Amniotic stem cell (primary cell): ENCODE measurements at places on chromosomes 16 and 17.

GRCh38 chr16:1825864-1826690 is 548 bp downstream of the HAGH start:
- peak; percentile 43 for DNase-seq

GRCh38 chr16:88413631-88414030 is 30.9 kb downstream of the ZNF469 start:
- DNase-seq: no peak

DNA sequence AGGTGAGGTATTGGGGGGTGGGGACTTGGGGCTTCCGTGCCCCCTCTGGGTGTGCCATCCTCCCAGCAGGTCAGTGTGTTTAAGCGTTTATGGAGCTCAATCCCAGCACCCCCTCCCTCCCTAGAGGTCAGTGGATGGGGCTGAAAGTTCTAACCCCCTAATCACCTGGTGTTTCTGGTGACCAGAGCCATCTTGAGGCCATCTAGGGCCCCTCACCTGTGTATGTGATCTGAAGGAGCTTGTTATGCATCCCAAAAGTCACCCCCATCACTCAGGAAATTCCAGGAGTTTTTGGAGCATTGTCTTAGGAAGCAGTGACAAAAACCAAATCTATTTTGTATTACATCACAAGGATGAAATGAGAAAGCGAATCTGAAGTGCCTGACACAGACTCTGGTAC is 67.8 kb upstream of the NOL11 start:
- DNase-seq: no peak

DNA sequence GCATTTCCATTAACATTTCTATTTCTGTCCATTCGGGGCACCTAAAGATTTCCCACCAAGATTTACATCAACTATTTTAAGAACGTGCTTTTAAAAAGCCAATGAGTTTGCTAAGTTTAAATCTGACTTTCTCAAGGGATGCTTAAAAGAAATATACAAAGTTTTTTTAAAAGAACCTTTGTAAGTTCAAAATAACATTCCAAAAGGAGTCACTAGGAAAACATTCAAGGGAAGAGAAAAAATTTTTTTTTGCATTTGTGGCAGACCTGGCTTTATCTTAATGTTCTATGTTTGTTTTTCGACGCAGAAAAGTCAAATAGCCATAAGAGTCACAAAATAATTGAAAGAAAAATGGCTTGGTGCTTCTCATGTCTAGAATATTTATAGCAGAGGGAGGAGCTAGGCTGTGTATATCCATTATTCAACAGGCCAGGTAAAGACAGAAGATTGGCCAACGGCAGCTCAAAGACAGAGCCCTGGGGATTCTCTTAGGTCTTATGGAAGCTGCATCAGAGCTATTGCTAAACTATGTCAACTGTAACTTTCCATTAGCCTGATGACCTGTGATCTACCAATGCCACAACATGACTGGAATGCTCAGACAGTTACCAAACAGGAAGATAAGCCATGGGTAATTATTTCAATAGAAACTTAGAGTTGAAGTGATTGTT is 37.8 kb upstream of the MYOCD start:
- DNase-seq: peak; percentile 27

DNA sequence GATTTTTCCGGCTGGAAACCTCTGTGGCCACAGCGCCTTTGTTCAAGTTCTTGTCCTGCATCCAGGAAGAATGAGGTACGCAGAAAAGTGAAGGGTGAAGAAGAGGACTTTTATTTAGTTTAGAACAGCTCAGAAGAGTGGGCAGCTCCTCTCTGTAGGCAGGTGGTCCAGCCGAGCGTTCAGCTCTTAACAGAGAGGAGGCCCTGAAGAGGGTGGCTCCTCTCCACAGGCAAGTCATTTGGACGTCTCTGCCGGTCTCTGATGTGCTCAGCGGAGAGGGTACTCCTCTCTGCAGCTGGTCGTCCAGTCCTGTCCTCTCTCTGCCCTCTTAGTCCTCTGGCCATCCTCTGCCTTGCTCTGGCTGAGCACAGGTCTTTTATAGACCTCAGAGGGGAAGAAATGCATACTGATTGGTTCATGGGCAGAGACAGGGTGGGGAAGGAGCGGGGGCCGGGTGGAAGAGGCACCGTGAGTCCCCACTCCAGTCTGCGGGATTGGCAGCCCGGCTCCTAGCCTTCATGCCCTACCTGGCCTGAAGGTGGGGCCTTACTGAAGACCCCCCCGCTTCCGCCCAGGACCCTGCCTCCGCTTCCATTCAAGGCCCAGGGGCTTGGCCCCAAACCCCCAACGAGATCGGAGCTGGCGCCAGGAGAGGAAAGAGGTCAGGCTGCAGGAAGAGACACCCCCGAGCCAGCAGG is 70.0 kb upstream of the NKD1 start:
- DNase-seq: no peak

DNA sequence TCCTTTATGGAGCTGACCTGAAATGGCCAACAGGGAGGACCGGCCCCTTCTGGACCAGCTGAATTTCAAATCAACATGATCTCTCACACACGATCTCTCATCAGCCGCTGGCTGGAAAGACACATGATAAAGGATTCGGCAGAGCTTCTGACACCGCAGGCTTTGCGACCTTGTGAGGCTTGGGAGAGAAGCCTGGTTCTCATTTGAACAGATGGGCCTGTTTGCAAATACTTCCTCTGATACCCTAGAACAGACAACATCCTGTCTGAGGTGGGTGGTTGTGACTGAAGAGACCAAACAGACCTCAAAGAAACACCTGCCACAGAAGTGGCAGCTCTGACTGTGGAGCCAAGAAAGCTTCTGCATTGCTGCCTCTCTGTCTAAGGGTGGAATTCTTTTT is 77.9 kb upstream of the SDK2 start:
- DNase-seq: no peak

GRCh38 chr17:65294181-65294719 is 157.1 kb downstream of the RGS9 start:
- peak; percentile 51 for DNase-seq

GRCh38 chr16:24853830-24854229 is 8.1 kb downstream of the SLC5A11 start:
- no peak for DNase-seq

DNA sequence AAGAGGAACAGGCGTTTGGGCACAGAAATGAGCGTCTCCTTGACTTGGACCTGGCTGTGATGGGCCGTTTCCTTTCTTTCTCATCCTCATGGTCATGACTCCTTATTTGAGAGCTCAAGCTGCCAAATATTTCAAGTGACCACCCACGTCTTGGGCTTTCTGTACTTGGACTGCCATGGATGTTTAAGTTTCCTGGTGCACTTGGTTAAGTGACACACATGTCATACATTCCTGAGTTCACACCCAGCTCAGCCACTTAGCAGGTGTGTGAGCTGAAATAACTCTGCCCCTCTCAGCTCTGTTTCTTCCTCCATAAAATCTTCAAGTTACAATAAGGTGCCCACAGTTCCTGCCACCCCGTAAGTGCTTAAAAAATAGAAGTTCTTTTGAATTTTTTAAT is 114.5 kb downstream of the CLEC16A start:
- DNase-seq: no peak

DNA sequence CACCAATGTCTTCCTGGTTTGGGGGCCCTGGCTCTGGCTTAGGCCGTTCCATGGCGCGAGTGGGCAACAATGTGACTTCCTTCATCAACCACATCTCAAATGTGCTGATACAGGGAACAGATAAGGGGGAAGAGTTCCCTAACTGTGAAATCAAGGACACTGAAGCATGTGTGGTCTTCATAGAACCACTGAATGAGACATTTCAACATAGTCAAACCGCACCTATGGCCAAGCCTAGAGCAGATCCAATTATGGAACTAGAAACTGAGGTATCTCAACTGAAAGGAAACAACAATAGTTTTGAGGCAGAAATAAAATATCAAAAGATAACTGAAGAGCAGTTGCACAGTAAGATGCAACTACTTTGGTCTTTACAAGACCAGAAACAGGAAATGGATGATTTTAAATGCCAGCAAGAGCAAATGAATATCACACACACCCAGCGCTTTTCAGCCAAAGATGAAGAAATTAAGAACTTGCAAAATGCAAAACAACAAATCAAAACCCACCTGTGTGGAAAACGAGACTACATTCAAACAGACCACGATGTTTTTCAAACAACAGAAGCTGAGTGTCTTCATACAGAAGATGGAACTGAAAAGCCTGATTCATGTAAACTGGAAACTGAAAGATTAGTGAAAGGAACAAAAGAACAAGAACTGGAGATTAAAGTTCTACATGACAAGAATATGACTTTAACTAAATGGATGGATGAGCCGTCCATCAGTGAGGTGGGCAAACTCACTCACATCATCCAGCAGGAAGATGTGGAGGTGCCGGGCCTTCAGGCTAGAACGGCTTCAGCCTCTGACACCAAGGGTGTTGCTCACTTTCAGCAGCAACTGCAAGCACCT is 18.1 kb upstream of the LCMT1 start:
- DNase-seq: no peak

DNA sequence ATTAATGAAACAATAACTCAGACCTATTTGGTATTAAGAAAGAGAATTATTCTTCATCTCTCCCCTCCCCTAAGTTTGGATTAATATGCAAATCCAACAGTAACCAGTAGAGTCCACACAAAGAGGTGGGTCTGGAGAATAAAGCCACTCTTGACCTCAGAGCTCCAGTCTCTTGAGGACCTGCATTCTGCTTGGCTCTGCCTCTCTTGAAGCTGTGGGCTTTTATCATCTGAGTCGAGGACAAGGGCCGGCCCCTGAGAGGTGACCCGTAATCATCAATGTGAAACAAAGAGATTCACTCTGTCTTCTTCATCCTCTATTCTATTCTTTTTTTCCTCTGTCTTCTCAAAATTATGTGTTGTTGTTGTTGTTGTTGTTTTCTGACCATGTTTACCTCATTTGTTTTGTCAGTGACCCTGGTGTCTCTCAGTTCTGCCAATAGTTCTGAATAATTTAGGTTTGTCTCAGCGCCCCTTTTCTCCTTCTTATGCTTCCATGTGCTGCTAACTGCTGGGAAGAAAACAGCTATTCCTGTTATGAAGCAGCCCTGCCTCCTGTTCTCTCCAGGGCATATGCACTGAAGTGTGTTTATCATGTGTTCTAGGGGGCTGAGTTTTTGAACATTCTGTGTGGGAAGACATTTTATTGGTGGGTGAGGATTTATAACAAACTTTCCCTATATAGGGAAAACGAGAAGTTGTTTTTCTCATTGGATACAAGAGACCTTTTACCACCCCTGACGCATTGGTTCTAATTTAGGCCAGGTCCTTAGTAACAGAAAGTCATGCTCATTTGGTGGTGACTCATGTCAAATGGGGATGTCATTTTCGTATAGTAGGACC is 135.8 kb downstream of the TRIM37 start:
- no peak for DNase-seq

DNA sequence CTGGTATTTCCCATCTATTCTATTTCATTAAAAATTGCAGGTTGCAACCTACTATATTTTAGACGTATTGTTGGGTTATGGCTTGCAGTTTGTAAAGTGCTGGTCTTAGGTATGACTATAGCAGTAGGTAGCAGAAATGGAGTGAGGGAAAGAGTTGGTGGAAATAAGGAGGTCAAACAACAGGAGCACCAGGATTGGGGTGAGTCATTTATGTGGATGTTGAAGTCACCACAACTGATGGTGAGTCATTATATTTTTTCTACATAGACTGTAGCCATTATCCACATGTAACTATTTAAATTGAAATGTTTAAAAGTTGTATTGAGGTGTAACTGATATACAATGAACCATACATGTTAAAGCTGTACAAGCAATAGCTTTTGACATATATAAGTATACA is 25.0 kb upstream of the HS3ST3A1 start:
- no peak for DNase-seq

GRCh38 chr17:11900041-11900476 is 97.2 kb downstream of the ZNF18 start:
- no peak for DNase-seq

DNA sequence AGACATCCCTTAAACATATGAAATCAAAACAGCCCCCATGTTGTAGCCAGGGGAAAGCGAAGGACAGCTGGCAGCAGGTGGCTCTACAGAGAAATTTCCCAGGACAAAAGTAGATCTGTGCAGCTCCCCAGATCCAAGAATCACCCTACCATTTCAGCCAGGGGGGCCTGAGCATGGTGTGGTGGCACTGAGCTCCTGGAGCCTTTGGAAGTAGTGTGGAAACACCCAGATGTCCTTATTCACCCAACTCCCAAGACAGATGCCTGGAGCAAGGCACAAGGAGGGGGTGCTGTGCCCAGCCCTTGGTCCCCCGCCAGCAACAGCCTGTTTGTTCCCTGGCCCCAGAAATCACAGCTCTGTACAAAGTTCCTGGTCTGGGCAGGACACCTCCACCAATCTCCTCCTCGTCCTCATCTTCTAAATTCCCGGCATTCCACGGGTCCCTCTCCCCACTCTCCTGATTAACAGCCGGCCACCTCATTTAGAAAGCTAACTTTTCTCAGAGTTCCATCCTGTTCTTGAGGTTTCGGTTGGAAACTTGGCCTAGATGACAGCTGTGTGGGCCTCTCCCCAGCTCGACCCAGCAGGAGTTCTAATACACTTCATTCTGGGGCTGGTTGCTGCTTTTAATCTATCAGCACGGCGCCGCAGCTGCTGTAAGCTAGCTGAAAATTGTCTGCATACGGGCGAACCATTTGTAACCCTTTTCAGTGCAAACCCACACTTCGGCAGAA is 191.1 kb downstream of the C16orf78 start:
- no peak for DNase-seq

DNA sequence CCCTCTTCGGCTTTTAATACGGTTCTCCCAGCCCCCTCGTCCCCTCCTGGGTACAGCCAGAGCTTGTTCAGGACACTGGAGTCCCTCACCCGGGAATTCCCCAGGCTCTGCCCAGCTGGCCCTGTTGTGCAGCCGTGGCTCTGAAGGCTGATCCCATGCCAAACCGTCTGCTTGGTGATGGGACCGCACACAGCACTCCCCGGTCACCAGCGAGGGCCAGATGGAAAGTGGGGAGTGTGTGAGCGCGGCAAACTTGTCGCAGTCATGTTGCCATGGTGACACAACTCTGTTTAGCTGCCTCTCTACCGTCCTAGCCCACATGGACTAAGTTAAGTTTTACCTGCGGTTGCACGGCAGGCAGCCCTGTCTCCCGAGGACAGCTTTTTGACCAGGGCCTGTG is 107.9 kb downstream of the RAP1GAP2 start:
- no peak for DNase-seq

DNA sequence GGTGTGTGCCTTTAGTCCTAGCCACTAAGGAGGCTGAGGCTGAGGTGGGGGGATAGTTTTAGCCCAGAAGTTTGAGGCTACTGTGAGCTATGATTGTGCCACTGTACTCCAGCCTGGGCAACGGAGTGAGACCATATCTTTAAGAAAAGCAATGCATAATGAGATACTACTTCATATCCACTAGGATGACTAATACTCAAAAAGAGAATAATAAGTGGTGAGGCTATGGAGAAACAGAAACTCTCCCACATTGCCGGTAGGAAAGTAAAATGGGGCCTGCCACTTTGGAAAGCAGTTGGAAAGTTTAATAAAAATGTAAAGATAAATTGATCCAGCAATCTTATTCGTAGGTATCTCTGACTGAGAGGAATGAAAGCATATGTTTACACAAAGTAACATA is 4.6 kb upstream of the NPIPB2 start:
- DNase-seq: no peak

- no peak for DNase-seq
Measured at GRCh38 chr17:27457731-27458523, 1.7 kb downstream of the KSR1 start.

GRCh38 chr16:87384162-87384874 is 742 bp upstream of the FBXO31 start:
- DNase-seq: no peak

GRCh38 chr17:48491527-48492273 is 39.1 kb downstream of the HOXB1 start:
- no peak for DNase-seq

- no peak for DNase-seq
Measured at GRCh38 chr16:74760007-74760767, 14.4 kb downstream of the FA2H start.
